Stimulated activated effector memory CD8-positive, alpha-beta T cell treated with anti-CD3 and anti-CD28 coated beads, Interleukin-12 subunit alpha, Interleukin-12 subunit beta, amount 100 ng/mL, for 72 hours (primary cell): ENCODE measurements at places on chromosomes 7 and 10.

- DNase-seq, result no peak
Measured at GRCh38 chr10:54914049-54914448, 113.0 kb upstream of the PCDH15 start.

DNA sequence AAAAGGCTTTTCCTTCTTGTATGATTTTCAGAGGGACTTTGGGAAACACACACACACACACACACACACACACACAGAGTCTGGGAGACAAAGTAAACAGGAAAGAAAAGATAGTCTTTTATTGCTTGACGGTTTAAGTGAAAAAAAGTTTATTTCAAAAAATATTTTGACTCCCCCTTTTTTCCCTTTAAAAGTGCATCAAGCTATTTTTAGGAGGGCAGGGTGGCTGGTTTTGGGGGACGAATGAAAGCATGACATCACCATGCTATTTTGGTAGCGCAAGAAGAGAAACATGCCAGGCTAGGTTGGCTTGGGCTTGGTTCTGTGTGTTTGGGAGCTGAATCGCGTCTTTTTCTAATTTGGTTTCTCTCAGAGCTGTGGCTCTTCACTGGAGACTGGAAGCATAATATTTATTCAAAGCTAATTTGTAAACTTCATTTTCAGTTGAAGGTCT is 129.2 kb downstream of the BAMBI start:
- no peak for DNase-seq

- DNase-seq, result no peak
Measured at GRCh38 chr7:70421319-70421718, 710.6 kb upstream of the GALNT17 start.

DNA sequence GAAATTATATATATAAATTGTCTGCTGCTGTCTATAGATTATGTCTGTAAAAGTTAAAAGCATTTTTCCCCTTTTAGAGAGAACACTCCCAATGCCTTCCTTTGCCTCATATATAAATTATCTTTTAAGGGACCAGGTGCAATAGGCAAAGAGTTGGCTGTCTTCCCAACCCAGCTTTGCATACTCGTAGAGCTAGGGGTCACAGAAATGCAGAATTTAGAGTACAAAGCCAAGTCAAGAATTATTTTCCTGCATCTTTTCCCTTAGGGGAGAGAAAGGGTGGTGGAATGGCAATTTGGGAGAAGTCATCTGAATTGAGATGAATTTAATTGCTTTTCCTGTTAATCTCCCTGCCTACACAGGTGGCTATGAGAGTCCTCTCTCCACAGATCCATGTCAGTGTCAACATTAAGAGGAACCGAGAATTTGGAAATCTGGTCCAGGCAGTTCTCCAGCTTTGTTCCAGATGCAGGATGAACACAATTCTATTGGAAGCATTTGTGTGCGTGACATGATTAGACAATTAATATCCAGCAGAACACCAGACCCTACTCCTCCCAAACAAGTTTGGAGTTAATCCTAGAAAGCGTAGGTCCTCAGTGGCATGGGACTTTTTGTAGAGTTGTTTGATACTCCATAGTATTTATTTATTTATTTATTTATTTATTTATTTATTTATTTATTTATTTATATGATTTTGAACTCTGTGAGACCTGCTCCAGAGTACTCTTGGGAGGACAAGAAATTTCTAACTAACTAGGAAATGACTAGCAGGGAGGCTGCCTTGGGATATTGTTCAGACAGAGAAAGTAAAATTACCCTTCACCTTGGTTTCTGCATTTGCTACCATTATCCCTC is 80.3 kb upstream of the SKAP2 start:
- DNase-seq, result no peak

- DNase-seq, result no peak
Measured at GRCh38 chr7:38411404-38411803, 138.0 kb upstream of the TARP start.

DNA sequence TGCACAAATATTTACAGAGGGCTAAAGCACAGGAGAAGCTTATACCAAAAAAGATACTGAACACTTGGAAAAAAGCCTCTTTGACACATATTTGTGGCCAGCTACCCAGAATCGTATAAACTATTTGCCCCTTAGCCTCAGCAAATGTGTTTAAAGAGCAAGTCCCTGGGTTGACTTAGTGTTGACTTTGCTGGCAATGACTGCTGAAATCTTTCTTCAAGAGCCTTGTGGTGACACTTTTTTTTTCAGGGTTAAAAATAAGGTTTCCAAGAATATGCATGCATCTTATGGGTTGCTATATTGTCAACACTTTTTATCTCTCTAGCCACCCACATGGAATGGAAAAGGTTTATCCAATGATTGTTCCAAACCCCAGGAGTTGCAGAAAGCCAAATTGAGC is 14.9 kb upstream of the PLEKHS1 start:
- no peak for DNase-seq

GRCh38 chr7:80529362-80529761 is 17.5 kb upstream of the GNAT3 start:
- DNase-seq, result no peak

DNA sequence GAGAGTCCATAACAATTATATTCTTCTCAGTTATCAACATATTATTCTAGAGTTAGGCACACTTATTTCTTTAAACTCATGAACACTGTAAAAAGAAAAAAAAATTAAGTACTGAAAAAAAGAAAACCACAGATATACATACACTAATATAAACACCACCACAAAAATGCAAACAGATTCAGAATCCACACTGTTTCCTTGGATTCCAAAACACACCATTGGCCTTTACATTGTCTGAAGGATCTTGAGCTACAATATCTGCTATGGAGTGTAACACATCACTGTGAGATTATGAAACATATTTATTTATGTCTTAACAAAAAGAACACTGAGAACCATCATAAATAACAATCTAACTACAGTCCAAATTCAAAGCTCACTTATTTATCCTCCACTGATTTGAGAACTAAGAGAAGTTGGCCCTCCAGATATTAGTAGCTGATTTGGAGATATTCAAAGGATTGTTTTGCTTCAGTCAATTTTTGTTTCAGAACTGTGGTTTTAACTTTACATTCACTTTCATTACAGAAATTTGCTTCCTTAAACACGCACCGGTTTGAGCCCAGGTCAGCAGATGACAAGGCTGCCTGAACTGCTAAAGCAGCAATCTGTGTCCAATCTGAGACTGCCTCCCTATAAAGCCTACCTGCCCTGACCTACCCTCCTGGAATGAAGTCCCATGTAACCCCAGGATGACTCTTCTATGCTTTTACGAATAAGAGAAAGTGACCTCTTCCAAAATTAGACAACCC is 47.0 kb upstream of the CDK1 start:
- DNase-seq, result no peak

DNA sequence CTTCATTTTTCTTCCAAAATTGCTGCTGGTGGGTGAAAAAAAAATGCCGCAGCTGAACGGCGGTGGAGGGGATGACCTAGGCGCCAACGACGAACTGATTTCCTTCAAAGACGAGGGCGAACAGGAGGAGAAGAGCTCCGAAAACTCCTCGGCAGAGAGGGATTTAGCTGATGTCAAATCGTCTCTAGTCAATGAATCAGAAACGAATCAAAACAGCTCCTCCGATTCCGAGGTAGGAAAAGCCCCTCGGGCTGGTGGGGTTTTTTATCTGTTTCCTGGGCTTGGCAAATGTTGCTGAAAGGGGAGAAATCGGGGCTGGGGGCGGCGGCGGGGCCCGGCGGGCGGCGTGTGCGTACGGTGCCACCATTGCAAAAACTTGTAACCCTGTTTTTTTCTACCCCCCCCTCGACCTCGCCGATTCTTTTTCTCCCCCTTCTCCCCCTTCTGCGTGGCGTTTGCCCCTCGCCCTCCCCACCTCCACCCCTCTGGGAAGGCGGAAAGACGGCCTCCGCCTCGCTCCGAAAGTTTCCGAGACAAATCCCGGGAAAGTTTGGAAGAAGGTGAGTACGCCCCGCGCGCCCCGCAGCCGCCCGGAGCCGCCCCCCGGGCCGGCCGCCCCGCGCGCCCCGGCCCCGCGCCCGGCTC is 789 bp downstream of the TCF7L2 start:
- DNase-seq, result no peak

GRCh38 chr10:101775273-101776160 is at the start of gene FGF8:
TSS of gene FGF8 (minus strand) at chr10:101776114. CDS start at chr10:101775900, 214 bp downstream.
- DNase-seq, result no peak

DNA sequence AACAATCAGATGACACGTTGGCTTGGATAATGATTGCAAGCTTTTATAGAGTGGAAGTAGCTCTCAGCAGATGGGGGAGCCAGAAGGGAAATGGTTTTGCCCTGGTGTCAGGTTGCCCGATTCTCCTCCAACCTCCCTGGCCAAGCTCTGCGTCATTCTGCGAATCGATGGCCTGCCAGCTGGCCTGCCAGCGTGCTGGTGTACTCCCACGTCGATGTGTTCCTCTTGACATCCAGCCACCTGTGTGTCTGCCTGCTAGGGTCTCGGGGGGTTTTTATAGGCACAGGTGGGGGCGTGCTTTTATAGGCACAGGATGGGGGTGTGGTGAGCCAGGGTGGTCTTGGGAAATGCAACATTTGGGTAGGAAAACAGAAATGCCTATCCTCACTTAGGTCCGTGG is 4.6 kb downstream of the NET1 start:
- no peak for DNase-seq

DNA sequence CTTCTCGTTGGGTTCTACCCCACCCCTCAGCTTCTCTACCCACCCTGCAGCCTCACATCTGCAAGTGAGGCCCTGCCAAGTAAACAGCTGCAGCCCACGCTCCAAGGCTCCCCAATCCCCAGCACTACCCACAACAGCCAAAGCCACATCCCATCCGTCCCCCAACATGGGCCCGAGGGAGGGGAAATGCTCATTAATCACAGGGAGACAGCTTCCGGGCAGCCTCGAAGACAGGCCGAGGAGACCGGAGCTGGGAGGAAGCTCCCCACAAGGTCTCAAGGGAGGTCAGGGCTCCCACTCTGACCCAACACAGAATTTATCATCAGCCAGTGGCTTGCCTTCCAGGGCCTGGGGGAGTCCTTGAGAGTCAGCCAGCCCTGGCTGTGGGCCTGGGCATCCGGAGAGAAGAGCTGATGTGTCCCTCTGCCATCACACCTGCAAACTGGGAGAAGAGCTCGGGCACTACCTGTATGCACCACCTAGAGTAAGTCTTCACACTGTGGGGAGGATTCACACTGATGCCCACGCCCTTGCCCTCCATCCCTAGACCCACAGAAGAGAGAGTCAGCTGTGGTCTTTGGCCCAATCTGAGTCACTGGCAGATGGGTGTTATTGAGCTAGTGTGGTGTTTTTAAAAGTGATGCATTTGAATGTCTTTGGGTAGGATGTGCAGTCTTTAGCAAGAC is 115.5 kb upstream of the ZMIZ1 start:
- DNase-seq, result no peak

- DNase-seq, result no peak
Measured at GRCh38 chr7:104328970-104329825, 795 bp downstream of the LHFPL3 start.

DNA sequence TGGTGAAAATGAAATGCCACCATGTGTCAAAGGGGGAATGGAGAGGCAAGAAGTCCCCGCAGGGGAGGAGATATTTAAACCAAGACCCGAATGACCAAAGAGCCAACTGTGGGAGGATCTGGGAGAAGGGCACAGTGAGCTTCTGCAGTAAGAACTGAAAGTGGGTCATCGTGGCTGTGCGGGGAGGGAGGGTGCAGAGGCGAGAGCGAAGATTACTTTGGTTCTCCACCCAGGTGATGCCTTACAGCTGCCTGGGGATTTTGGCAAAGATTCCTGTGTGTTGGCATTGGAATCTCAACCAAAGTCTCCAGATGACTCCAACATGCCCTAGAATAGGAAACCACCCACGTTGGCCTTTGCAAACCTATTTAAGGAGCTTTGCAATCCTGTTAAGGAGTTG is 44.2 kb upstream of the ADAM12 start:
- no peak for DNase-seq

DNA sequence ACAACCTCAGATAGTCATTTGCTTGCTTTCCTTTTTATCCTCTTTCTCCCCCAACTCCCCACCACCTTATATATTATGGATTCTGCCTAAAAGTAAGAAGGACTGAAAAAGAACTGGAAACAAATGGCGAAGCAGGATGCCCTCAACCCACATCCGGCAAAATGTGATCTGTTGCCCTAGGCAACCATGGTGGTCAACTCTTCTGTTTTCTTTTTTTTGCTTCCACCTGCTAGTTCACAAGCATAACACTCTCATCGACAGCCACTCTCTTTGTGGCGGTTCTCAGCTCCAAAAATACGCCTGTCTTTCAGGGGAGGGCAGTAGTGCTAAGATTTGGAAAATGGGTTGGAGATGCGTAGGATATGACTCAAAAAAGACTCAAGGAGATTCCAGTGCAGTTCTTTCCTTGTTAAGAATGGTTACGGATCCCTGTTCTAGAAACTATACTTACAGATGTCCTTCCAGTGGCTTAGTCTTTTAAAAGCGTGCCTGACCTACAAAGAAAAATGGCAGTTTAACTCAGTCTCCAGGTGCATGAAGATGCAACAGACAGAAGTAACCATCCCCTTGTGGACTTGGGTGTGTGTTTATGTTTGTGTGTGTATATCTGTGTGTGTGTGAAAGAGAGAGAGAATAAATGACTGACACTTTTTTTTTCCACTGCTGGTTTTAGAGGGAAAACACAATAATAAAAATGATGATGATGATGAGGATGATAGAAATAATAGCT is 10.7 kb downstream of the APBB1IP start:
- peak; percentile 77 for DNase-seq

GRCh38 chr10:97651773-97652172 is 11.3 kb downstream of the PI4K2A start:
- no peak for DNase-seq

DNA sequence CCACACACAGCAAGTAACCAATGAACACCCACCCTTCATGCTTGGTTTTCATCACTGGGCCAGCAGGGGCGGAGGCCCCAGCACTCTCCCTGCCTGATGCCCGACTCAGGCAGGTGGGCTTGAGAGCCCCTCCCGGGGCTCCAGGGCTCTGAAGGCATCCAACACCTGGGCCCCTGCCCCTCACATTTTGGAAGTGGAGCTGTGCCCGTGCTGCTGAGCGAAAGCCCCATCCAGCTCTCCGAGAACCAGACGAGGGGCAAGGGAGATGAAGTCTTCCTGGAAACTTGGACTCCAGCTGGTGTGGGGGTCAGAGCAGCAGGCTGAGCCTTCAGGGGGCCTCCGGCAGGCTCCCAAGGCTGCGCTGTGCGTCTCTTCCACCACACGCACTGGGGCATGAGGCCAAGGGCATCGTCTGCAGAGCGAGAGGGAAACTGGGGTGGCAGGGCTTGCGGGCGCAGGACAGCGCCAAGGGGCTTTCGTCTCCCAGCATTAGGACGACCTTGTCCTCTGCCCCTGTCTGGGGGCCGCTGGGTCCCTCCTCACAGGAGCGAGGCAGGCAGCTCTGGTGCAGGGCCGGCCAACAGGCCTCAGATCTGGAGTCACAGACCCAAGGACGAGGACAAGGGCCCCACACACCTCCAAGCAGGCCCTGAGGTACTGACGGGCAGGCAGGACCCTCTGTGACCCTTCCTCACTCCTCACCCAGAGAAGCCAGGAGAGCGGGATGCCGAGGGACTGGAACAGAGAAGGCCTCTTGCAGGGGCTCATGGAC is 108.3 kb upstream of the FAM20C start:
- no peak for DNase-seq

- no peak for DNase-seq
Measured at GRCh38 chr7:16001477-16001876, 315.0 kb upstream of the MEOX2 start.

GRCh38 chr7:22640269-22640668 is 86.7 kb upstream of the IL6 start:
- DNase-seq, result no peak
